Stomach (tissue), 19 donors: ENCODE measurements at places on chromosomes 7 and 10. TPM values are rescaled to one million over a fixed set of nuclear protein-coding genes. Genes with fewer than 3 reads are reported as not detected.

The CELF2 gene
- 6.4 TPM for polyA plus RNA-seq

The GLRX3 gene
- 80.2 TPM for polyA plus RNA-seq

The CALHM1 gene
- not detected for polyA plus RNA-seq

The GIMAP5 gene
- polyA plus RNA-seq = 10.0 TPM

The IDI2 gene
- polyA plus RNA-seq = not detected

The TUBGCP2 gene
- 68.7 TPM for polyA plus RNA-seq

The NAT16 gene
- polyA plus RNA-seq = not detected

The SPDYE2B gene
- not detected for polyA plus RNA-seq

The IGFBP1 gene
- polyA plus RNA-seq = not detected

The PDK4 gene
- polyA plus RNA-seq = 122 TPM

The ELFN1 gene
- polyA plus RNA-seq = 0.53 TPM

The HKDC1 gene
- polyA plus RNA-seq = 0.15 TPM

The SHTN1 gene
- polyA plus RNA-seq = 8.8 TPM

The SNCG gene
- 59.6 TPM for polyA plus RNA-seq

The ZNF394 gene
- polyA plus RNA-seq = 16.7 TPM

The GALNT11 gene
- 16.6 TPM for polyA plus RNA-seq

The TAS2R4 gene
- polyA plus RNA-seq = not detected

The IGF2BP3 gene
- 0.43 TPM for polyA plus RNA-seq

The CYP2C8 gene
- 1.8 TPM for polyA plus RNA-seq

The BAZ1B gene
- 8.9 TPM for polyA plus RNA-seq

The GSTO2 gene
- 26.6 TPM for polyA plus RNA-seq
